NCI-H460 (cell line): ENCODE measurements at places on chromosomes 6 and 20. TPM values are rescaled to one million over a fixed set of nuclear protein-coding genes. Genes with fewer than 3 reads are reported as not detected.
A peak's percentile ranks its signal among the peaks of the same experiment; 100 is the strongest.

- DNase-seq, result no peak
Measured at GRCh38 chr20:38810926-38811630, 5.6 kb downstream of the PPP1R16B start.

GRCh38 chr20:50561379-50562078 lies 51.3 kb downstream of the PTPN1 start:
- peak; percentile 62 for DNase-seq

- DNase-seq, result no peak
Measured at GRCh38 chr6:26016963-26017631, 54.5 kb downstream of the TRIM38 start.

DNA sequence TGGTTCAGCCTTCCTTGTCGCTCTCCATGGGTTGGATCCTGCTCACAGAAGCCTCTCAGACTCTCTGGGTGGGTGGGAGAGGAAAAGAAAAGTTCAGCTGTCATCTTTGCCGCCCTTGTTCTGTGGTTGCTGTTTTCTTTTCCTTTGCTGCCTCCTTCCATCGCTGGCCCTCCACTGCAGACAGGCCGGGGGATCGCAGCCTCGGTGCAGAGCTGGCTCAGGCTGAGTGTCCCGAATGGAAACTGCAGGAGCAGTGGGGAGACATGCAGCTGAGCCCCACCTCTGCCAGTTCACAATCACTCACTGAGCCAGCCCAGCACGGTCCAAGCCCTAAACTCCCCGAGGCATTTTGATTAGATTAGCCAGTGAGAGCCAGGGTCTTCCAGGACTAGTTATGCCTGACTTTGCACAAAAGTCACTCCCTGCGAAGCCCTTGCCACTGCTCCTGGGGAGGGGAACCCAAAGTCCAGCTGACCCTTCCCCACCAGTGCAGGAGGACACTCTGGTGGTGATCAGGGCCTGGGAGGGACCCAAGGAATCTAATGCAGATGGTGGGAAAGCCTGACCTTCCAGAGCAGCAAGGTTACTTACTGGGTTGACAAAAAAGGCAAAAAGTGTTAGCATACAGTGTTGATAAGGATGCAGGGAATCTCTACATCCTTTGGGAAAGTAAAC lies 14.0 kb downstream of the NRN1 start:
- DNase-seq, result no peak

GRCh38 chr6:27091661-27092315 lies 155.7 kb upstream of the PRSS16 start:
- DNase-seq, result peak; percentile 62

GRCh38 chr20:39849664-39850063 lies 839.4 kb downstream of the MAFB start:
- DNase-seq, result no peak

DNA sequence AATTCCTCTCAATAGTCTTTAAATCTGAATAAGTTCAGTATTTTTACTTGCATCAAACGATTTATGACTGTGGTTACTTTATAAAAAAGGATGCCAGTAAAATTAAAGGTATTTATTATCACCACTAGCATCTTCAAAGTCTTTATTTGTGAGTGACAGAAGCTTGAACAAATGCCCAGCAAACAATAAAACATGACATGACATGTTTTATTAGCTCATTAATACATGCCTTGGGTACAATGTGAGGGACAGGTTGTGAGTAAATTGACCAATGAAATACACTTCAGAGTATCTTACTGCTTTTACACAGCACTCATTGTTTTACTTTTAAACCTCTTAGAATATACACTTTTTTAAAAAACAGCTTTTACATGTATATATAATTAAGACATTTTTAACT lies 113.4 kb upstream of the BEND3 start:
- no peak for DNase-seq

- DNase-seq, result no peak
Measured at GRCh38 chr20:14375416-14375985, 38.1 kb upstream of the FLRT3 start.

- no peak for DNase-seq
Measured at GRCh38 chr6:158049055-158050028, 67.7 kb downstream of the SYNJ2 start.

- DNase-seq, result no peak
Measured at GRCh38 chr6:161035182-161035980, 43.8 kb downstream of the MAP3K4 start.

- DNase-seq, result no peak
Measured at GRCh38 chr6:10425975-10426780, 11.3 kb upstream of the TFAP2A start.

DNA sequence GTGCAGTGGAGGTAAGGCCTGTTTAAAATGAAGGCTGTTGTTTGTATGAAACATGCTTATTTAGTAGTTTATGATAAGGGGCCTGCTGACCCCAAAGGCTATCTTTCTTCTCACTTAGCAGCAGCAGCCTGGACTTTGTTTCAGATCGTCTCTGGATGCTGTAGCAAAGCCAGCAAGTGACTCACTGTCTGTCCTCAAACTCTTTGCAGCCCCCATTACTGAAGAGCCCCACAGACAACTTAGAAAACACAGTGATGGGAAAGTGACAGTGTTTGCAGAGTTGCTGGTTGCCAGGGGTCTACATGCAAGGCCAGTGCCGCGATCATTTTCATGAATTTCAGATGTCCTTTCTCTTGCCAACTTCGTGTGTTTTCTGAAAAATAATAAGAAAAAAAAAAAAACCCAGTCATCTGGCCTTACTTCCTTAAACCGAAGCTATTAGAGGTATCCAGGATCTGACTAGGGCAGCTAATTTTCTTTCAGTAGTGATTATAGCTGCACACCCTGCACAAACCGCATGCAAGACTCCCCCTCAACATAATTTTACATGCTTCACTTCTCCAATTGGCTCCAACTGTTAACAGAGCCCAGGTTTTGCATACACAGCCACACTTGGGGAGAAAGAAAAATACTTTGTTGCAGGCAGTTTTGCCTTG lies 11.6 kb upstream of the F13A1 start:
- DNase-seq, result no peak

DNA sequence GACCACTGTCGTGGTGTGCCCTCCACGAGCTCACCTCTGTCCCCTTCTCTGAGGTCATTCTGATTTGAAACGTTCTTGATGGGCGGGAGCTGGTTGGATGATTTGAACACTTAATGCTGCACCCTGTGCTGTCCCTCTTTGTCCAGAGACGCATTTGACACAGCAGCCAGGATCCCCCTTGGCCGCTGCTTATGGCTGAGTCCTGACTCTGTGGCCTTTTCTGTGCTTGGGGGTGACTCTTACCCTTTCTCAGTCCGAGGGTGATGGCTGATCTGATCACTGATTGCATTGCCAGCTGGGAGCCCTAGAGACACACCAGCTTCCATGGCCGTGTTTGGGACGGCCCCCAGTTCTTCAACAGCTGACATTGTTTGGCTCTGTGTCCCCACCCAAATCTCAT lies 43.5 kb upstream of the FRMD1 start:
- no peak for DNase-seq

- DNase-seq, result no peak
Measured at GRCh38 chr6:79604583-79605037, 26.5 kb upstream of the SH3BGRL2 start.

- DNase-seq, result no peak
Measured at GRCh38 chr6:87196275-87196842, 41.0 kb downstream of the ZNF292 start.

DNA sequence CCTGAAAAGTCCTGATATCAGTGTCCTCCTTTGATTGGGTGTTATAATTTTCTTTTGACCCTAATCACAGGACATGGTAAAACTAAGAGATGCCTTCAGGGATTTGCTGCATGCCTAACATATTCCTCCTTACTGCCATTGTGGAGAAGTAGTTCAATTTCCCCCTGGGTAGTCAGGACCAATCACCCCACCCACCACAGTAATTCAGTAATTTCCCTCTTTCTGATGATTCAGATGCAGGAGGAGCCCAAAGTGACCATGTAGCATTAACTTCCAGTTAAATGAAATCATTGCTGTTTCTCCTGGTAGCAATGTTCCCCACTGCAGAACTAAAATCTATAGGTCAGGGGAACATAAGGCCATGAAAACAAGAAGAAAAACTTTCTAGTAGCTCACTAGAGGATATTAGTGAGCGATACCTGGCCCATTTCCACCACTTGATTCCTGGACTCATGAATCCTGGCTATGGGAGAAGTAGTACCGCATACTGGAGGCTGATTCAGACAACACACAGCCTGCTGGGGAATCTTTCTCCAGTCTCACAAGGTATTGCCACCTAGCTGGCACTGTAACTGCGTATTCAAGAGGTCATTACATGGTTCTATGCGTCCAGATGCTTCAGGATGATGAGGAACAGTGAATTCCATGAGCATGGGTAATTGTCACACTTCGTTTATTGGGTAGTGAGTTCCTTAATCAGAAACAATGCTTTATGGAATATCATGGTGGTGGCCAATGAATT lies 561.2 kb downstream of the HAO1 start:
- DNase-seq, result no peak

DNA sequence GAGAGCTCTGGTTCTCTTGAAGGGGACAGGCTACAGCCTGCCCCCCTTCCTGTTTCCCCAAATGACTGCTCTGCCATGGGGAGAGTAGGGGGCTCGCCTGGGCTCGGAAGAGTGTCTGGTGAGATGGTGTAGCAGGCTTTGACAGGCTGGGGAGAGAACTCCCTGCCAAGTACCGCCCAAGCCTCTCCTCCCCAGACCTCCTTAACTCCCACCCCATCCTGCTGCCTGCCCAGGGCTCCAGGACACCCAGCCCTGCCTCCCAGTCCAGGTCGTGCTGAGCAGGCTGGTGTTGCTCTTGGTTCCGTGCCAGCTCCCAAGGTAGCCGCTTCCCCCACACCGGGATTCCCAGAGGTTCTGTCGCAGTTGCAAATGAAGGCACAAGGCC lies 9.8 kb downstream of the VEGFA start:
- DNase-seq, result no peak

DNA sequence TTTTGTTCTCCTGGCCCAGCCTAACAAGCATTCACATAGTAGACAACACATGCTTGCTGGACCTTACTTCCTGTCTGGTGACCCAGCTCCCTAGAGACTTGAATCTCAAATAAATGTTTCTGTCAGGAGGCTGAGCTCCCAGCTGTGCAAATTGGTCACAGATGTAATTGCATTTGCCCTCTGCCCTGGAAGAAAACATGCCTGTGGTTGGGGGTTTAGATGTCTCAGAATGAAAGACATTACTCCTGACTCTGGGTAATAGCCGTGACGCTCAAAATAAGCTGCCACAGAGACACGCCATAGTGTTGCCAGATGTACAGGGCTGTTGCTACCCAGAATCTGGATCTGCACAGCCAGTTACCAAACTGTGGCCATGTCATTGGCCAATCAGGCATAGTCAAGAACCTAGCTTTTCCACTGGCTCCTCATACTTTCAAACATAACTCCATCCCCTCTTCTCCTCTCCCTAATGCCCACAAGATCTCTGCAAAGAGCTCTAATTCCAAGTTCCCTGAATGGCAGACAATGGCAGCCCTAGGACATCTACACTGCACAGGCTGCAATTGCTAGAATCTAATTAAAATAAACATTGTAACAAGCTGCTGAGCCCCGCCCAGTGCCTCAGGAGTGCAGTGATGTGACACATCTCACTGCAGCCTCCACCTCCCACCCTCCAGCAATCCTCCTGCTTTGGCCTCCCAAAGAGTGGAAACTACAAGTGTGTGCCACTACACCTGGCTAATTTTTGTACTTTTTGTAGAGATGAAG lies 32.8 kb upstream of the GMPR start:
- DNase-seq, result no peak

DNA sequence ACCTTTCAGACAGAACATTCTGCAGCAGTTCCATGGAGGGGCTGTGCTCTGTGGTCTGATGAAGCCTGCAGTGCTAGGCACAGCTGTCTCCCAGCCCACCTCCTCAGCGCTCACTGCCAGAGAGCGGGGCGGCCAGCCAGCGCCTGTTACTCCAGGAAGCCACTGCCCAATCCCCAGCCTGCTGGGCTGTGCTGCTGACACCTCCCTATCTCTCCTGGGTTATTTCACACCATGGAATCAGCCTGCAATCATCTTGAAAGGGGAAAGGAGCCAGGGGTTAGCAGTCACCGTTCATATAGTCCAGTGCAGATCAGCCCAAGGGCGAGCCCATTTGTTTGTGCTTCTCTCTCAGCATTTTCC lies 46.3 kb upstream of the NHSL1 start:
- DNase-seq, result peak; percentile 55

Gene RAB44
- not detected in 2 replicates for total RNA-seq

Gene BPIFA1
- total RNA-seq, result not detected in 2 replicates

Gene SLA2
- 0.05 TPM in 1 of 2 replicates, not detected in the other for total RNA-seq

Gene IPCEF1
- total RNA-seq, result 1.0 TPM in 1 of 2 replicates, not detected in the other

Gene TIAM2
- total RNA-seq, result 2.8 and 3.6 TPM in 2 replicates

Gene CAGE1
- total RNA-seq, result not detected in 2 replicates

Gene CASS4
- 0.05 TPM in 1 of 2 replicates, not detected in the other for total RNA-seq

Gene SLC18B1
- 21.2 and 21.3 TPM in 2 replicates for total RNA-seq

Gene CCN6
- total RNA-seq, result not detected in 2 replicates

Gene C4B
- 0.69 and 0.87 TPM in 2 replicates for total RNA-seq

Gene RAD21L1
- total RNA-seq, result 0.25 and 0.32 TPM in 2 replicates

Gene SMLR1
- total RNA-seq, result not detected in 2 replicates

Gene PLN
- total RNA-seq, result not detected in 2 replicates

Gene SNPH
- 2.8 and 3.4 TPM in 2 replicates for total RNA-seq

Gene ELOVL4
- total RNA-seq, result 16.9 and 17.6 TPM in 2 replicates
